IPS DF 19.7 (cell line): ENCODE measurements at places on chromosomes 2 and 18.
A peak's percentile ranks its signal among the peaks of the same experiment; 100 is the strongest.

GRCh38 chr18:2968606-2969005 is 44.3 kb downstream of the LPIN2 start:
- no peak for DNase-seq

GRCh38 chr18:1676387-1676786 is 771.7 kb downstream of the ADCYAP1 start:
- no peak for DNase-seq

DNA sequence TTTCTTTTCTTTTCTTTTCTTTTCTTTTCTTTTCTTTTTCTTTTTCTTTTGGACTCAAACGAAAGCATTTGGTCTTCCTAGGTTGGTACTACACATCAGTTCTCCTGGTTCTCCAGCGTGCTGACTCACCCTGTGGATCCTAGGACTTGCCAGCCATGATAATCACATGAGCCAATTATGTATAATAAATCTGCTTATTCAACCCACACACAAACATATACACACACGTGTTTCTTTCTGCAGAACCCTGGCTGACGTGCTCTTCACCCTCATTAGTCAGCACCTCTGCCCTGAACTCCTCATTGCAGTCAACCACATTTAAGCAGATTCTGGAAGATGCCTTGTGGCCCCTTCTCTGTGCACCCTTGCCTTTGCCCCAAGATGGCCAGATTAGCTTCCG is 162.4 kb upstream of the MYT1L start:
- no peak for DNase-seq

GRCh38 chr18:76480913-76481312 is 14.1 kb downstream of the ZNF516 start:
- DNase-seq: no peak

GRCh38 chr2:45388541-45389100 is 222.4 kb downstream of the SRBD1 start:
- DNase-seq: no peak

DNA sequence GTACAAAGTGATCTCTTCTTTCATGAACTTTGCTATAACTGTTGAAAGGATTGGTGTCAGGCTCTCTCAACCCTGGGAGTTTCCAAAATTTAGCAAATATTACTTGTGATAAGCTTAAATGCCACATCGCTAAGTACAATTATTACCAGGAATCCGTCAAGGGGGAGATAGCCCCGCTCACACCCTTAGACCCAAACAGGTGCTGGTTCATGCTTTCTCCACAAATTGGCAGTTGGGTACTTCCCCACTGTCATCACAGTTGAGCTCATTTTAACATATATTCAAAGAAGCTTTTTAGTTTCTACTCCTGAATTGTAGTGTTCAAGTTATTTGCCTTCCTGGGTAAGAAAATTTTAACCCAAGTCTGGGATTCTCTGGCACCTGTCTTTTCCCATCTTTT is 29.8 kb upstream of the EPB41L5 start:
- no peak for DNase-seq

- DNase-seq: no peak
Measured at GRCh38 chr2:1791006-1791605, 46.8 kb upstream of the PXDN start.

DNA sequence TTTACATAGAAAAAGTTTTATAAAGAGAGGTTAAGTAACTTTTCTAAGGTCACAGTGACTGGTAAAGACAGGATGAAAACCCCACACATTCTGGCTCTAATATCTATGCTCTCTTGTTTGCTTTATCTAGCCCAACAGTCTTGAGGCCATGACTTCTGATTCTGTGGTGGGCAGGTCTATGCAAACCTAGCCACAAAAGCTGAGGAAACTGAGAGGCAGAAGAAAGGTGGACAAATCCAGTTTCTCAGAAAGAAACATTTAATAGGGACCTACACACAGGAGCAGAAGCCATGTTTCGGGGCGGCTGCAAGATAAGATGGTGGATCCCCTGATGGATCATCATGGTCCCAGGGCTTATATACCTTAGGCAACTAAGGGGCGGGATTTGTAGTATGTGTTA is 21.8 kb downstream of the HSPD1 start:
- DNase-seq: no peak

- no peak for DNase-seq
Measured at GRCh38 chr18:31436825-31437224, 10.7 kb upstream of the DSG3 start.

DNA sequence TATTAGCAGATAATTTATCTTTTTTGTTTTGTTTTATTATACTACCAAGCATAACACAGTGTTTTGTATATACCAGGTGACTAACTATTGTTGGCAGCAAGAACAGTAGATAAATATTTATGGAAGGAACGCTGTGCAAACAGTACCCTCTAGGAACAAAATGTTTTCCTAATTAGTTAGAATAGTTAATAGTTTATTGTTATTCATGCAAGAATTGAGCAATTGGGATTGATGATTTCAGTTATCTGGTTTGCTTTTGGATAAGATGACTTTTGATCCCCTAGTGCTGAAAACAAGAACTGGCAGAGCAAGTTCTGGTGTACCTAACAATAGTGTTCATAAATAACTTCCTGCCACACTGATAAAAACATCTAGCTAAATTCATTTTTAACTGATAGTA is 323.3 kb downstream of the TGIF1 start:
- DNase-seq: no peak

- no peak for DNase-seq
Measured at GRCh38 chr2:223217373-223217772, 165.4 kb downstream of the KCNE4 start.

- no peak for DNase-seq
Measured at GRCh38 chr18:67142604-67143003, 373.9 kb downstream of the DSEL start.

- DNase-seq: no peak
Measured at GRCh38 chr2:32965523-32966171, 18.9 kb downstream of the LTBP1 start.

DNA sequence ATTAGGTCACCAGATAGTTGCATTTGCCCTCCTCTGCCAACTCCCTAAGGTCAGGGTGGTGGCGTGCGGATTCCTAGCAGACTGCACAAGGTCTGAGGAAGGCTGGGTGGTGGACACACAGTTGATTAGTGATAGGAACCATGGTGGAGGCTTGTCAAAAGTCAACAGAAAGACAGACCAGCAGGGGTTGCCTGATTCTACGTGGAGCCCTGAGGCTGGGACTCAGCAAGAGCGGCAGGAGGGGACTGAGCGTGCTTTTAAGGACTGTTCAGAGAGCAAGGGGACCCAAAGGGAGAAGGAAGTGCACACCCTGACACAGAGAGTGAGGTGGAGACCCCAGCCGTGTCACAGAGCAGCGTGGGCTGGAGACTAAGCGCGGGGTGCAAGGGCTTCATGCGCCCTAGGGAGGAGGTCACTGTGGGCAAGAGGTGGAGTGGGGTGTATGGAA is 513.2 kb downstream of the RNF144A start:
- no peak for DNase-seq

- DNase-seq: peak; percentile 3
Measured at GRCh38 chr2:16553226-16553625, 112.4 kb downstream of the CYRIA start.

DNA sequence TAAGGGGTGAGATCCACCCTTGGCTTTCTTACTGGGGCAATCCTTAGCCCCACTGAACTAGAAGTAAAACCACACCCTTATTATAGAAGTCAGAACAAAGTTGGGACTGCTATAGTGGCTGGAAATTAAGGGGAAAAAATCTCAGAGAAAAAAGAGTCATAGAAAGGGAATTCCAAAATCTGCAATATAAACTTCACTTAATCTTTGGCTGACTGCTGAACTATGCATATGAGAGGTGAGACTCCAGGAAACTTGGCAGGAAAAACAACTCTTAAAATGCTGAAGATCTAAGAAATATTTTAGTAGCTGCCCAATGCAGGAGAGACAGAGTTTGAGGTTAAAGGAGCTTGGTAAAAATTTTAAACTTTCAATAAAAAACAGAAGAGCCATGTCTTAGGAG is 201.8 kb upstream of the FN1 start:
- DNase-seq: no peak

GRCh38 chr2:206890179-206890578 is 49.1 kb upstream of the CPO start:
- no peak for DNase-seq

- no peak for DNase-seq
Measured at GRCh38 chr18:73719611-73720010, 428.0 kb downstream of the FBXO15 start.

- no peak for DNase-seq
Measured at GRCh38 chr2:201248288-201248844, 12.0 kb upstream of the CASP8 start.

- no peak for DNase-seq
Measured at GRCh38 chr2:216787851-216788540, 71.9 kb downstream of the TNP1 start.

DNA sequence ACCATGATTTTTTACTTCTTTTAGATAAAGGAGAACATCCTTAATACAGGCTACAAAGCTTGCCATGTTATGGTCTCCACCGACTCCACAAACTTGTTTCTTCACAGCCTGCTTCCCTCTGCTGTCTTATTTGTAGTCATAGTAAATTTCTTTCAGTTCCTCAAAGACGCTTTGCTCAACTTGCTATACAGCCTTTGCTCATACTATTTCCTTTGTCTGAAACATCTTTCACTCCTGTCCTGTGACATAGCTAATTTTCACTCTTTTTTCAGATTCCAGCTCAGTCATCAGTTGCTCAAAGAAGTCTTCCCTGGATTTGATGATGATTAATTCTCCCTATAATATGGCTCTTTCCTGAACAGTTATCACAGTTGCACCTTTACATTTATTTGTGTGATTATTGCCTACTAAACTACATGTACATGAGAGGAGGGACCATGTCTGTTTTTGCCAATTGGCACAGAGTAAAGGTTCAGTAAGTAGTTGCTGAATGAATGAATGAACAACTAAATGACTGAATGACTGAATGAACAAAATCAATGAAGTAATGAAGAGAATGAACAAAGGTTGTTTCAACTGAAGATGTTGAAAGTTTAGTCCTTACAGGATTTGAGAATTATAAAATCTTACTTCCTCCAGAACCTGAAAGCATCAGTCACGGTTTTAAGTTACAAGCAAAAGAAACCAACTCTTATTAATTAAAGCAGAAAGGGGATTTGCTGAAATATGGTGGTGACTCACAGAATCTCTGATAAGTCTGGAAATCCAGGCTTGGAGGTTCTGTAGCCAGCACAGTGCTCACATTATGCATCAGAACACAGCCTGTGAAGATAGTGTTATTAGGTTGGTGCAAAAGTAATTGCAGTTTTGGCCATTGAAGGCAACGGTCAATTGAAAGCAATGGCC is 186.4 kb upstream of the FAM98A start:
- no peak for DNase-seq

DNA sequence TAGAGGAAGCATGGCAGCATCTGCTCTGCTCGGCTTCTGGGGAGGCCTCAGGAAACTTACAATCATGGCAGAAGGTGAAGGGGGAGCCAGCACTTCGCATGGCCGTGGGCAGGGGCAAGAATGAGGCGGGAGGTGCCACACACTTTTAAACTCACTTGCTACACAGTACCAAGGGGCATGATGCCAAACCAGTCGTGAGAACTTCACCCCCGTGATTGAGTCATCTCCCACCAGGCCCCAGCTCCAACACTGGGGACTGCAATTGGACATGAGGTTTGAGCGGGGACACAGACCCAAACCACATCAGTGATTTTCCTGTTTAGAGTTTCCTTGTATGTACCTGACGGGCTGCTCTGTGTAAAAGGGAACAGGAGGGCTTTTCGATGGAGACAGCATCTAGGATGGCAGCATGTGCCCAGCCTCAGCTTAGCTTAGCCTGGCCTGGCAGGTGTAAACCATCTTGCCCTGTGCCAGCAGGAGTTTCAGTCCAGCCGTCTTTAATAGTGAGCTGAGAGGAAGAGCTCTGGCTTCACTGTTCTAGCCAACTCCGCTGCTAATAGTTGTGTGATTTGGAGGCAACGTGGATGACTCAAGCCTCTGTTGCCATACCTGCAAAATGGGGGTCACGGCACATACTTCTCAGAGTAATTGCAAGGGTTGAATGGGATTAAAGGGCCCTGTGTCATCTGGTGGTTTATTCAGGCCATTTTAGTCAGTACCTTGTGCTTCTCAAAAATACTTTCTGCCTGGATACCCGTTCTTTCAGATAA is 101.8 kb downstream of the ASAP2 start:
- DNase-seq: no peak

GRCh38 chr2:36731941-36732672 is 35.6 kb downstream of the VIT start:
- no peak for DNase-seq

DNA sequence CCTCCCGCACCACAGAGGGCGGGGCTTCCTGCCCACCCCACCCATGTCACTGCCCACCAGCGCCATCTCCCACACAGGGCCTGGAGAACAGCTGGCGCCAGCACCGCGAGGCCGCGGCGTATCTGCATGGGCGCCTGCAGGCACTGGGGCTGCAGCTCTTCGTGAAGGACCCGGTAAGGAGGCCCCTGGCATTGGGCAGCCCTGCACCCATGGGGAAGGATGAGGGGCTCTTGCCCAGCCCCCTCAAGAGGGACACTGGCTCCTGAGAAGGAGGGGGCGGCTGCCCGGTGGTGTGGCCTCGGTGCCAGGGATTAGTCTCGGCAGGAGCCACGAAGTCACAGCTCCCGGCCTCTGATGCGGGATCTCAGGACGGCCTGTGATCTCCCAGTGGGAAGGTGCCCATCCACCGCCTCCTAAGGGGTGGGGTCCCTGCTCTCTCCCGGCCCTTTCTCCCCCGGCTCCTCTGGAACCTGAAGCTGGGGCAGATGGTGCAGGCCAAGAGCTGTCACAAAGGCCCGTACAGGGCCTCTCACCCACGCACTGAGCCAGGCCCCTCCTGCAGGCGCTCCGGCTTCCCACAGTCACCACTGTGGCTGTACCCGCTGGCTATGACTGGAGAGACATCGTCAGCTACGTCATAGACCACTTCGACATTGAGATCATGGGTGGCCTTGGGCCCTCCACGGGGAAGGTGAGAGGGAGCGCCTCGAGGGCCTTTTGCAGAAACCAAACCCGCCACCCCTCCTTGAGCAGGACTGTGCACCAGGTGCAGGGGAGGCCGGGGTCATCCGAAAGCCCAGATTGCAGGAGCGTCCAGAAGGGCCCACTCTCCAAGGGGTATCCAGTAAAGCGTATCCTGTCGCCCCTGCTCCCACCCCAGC is 9.1 kb downstream of the AGXT start:
- no peak for DNase-seq

- no peak for DNase-seq
Measured at GRCh38 chr2:241381872-241382271, 25.8 kb downstream of the FARP2 start.

- DNase-seq: no peak
Measured at GRCh38 chr2:168188002-168188401, 59.4 kb downstream of the STK39 start.

- no peak for DNase-seq
Measured at GRCh38 chr2:205076405-205076804, 531.1 kb downstream of the PARD3B start.

- no peak for DNase-seq
Measured at GRCh38 chr2:221614274-221614673, 42.2 kb upstream of the EPHA4 start.

GRCh38 chr2:48391616-48392015 is 138.3 kb upstream of the STON1 start:
- no peak for DNase-seq

GRCh38 chr2:44167311-44167907 is 1.3 kb upstream of the PPM1B start:
- no peak for DNase-seq

GRCh38 chr18:25650201-25650941 is 298.4 kb upstream of the ZNF521 start:
- DNase-seq: no peak

- no peak for DNase-seq
Measured at GRCh38 chr2:171210864-171211431, 50.3 kb upstream of the TLK1 start.
